Tibial nerve (tissue), 4 donors: ENCODE measurements at places on chromosomes 13 and 19.

DNA sequence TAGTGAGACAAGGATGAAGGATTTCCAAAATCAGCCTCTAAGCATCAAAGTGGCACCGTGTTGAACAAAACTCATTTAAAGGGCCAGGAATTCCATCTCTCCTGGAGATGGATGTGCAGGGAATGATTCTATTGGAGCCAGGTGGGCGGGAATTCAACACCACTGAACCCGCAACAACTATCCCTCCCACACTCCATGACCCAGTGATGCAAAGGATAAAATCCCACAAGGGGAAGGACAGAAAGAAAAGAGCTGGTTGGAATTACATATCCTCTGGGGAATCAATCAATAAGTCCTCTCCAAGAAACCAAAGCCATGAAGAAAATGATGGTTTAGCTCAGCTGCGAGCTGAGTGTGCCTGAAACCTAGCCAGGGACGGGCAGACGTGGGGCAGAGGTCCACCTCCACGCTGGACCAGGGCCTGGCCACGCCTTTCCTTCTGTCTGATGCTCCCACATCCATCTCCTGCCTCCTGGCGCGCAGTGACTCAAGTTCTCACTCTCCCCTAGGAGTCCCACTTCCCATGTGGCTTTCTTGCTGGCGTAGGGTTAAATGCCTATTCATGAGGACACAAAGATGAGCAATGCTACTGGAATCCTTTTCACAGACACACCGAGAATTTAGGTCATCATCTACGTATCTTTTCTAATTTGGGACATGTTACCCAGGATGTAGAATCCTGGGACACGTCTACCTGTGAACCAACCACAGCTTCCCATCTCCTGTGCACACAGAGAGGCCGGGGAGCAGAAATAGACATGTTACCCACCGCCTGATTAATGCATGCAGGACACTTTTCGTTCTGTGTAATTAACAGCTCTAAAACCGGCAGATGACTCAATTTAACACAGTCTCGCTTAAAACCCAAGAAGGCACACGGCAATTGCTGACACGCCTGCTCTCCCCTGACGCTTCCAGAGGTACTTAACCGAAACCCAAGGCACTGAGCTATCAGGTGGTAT, 48.6 kb downstream of the PEPD start:
- DNase-seq, result no peak

DNA sequence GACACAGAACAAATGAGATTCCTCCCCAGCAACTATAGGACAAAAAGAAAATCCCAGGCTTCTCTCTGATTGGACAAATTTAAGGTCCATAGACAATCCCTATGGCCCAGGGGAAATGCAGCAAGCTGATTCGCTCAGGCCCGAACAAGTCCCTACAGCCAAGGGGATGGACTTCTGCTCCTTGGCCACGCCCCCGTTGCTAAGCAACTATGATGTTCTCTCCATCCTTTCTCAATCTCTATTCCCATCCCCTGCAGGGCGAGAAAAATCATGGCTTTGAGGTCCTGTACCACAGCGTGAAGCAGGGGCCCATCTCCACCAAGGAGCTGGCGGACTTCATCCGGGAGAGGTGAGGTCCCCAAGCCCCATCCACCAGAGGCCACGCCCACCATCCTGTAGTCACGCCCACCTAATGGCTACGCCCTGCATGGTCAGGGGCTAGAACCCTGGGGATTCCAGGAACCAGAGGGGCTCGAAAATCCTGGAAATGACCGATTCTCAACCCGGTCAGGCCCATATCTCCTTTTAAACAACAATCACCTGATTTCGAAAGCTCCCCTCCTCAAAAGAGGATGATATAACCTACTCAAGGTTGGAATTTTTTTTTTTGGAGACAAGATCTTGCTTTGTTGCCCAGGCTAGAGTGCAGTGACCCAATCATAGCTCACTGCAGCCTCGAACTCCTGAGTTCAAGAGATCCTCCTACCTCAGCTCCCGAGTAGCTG, 11.4 kb downstream of the FCHO1 start:
- no peak for DNase-seq

DNA sequence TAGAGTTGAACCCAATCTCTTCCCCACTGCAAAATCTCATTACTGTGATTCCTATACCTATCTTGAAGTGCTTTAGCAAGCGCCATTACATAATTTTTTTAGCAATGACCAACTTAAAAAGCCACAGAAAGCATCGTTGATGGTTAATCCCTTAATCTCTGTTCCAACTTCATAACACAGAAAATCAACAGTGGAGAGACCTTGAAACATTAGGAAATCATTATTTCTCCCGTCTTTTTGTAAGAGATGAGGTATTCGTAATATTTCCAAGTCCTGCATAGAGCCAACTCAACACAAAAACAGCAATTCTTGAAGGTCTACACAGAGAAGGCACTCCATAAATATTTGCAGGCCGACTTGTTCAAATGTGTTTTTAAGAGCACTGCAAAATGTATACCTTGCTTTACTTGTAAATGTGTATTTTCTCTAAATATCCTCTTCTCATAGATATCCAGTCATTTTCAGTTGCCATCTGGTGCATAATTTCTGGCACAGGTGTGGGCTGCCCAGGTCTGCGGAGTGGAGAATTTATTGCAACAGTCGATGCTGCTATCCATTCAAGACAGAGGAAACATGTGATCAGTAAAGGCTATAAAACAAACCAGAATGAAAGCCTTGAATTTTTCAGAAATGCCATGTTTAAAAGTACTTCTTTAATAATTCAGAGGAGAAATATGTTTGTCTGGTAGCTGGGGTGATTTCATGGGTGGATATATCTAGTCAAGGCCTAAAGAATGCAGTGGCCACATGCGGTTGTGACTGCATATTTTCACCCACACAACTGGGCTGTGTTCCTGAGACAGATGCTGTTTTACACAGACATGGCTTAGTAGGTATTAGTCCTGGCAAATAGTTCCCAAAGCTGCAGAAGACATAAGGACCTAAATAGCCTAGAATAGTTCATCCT, 234.3 kb upstream of the STARD13 start:
- no peak for DNase-seq

DNA sequence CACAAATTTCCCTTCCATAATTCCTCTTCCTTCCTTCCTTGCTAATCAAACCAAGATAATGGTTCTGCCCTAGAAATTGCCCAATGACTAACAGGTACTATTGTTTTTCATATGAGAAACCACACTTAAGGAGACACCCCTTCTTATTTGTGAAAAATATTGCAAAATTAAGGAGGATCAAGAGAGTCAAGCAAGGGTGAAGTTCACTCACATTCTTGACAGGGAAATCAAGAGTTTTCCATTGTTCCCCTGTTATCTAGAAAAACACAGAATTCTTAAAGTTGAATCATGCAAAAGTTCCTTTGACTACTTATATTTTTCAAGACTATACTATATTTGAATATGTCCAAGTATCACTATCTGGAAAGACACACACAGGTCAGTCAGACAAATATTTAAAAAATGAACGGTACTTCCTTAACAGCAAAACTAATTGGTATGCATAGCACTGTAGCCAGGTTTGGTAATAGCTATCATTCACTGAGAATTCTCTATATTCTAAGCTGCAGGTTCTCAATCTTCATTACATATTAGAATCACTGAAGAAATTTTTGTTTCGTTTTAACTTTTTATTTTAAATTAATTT, 897.2 kb downstream of the DIAPH3 start:
- DNase-seq, result no peak

DNA sequence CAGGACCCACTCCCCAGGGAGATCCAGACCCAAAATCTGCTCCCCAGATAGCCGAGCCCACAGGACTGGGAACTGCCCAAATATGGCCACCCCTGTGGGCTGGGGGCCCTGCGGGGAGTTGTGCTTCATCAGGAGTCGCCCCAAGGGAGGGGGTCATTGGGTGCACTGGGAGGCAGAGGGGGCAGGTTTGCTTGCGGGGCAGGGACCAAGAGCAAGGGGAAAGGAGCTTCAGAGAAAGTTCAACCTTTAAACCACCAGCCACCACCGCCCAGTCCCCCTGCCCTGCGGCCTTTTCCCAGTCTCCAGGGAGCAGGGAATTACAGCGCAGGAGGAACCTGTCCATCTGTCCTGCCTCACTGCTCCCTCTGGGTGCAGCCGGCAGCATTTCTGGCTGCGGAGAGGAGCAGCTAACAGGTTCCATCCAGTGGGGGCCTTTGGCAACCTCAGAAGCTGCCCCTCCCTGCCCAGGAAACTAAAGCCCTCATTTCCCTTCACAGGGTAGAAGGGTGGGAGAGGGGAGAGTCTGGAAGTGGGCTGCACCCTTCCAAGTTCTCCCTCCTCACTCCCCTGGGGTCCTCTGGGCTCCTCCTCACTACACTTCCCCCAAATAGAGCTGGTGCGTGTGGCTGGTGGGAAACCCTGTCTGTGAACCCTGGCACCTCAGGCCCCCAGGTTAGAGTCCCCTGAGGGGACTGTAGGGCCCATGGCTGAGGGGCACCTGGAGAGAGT, 13.8 kb upstream of the ASF1B start:
- no peak for DNase-seq

GRCh38 chr19:55484593-55485438, at the start of gene NAT14:
Gene NAT14, plus strand, starts transcription at chr19:55485188. Its CDS starts 521 bp downstream, at chr19:55485709.
- DNase-seq, result no peak

GRCh38 chr19:33156334-33156733, 24.4 kb downstream of the WDR88 start:
- DNase-seq, result no peak

DNA sequence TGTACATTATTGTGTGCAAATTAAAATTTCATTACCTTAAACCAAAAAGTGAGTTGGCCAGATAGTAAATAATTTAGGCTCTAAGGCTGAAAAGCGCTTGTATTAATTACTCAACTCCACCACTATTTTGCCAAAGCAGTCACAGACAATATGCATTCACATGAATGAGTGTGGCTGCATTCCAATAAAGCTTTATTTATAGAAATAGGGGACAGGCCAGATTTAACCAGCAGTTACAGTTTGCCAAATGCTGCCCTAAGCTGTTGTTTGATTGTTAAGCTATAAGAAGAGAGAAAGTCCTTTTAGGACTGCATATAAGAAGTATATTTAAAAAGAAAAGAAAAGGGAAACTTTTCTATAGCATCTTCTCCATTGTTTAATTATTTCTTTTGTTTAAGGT, 342.6 kb downstream of the ITGBL1 start:
- no peak for DNase-seq

DNA sequence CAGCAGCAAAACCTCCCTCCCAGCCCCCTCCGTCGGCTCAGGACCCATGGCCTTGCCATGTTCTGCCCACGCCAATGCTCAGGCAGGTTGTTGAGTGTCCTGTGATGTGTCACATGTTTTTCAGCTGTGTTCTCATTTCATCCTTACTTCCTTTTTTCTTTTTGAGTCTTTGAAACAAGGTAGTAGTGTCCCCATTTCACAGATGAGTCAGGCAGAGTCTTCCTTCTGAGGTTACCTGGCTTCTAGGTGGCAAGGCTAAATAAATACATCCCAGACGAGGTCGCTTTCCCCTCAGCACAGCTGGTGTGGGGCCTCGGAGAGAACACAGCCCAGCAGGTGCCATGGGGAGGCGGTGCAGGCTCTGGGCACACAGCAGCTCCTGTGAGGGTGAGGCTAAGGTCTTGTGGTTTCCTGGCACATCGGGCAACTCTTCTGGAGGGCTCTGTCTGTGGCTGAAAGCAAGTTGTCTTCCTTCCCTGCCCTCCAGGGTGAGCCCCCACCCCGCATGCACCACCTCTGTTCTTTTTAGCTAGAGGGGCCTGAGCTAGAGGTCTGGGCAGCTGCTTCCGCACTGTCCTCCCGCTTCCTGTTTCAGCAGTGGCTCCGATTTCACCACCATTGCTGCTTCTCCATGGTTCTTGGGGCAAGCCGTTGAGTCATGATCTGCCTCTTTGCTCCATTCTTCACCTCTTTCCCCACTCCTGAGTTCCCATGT, 15.1 kb downstream of the PRAM1 start:
- peak; percentile 32 for DNase-seq

DNA sequence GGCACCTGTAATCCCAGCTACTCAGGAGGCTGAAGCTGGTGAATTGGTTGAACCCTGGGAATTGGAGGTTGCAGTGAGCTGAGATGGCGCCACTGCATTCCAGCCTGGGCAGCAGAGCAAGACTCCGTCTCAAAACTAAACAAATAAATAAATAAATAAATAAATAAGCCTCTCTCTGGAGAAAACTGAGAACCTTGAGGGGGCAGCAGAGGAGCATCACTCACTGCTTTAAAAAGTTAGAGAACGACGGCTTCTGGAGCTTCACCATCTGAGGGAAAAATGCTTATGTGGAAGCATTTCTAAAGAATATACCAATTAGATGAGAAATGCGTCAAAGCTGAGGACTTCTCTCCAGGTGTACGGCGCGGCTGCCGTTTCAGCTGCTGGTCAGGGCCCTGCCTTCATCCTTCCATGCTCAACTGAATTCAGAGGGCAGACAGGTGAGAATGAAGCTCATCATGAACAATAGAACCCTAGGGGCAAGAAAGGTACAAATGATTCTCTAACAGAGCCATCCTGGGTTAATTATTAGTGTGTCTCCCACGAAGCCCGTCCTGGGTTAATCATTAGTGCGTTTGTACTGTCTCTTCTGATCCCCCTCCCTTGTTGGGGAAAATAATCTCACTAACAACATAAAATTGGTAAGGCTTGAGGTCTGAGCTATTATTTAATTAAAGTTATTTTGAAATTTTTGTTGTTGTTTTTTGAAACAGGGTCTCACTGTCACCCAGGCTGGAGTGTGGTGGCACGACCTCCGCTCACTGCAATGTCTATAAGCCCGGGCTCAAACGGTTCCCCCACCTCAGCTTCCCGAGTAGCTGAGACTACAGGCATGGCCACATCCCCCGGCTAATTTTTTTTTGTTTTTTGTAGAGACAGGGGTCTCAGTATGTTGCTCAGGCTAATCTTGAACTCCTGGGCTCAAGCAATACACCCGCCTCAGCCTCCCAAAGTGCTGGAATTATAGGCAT, 80.1 kb downstream of the IPO5 start:
- no peak for DNase-seq

DNA sequence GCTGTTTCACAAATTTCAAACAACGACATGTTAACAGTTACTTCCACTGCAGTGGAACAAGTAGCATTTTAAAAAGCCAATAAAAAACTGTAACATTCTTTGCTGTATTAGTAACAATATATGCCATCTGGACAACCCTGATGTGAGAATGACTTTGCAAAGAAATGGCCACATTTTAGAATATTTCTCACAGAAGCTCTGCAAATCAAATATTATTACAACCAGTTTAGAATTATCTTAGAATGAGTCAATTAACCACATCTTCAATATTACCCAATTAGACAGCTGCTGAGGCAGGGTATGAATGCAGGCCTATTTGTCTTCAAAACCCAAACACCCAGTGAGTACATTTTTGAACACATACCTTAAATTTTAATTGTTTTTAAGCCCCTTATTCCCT, 3.2 kb downstream of the ZNF699 start:
- no peak for DNase-seq

DNA sequence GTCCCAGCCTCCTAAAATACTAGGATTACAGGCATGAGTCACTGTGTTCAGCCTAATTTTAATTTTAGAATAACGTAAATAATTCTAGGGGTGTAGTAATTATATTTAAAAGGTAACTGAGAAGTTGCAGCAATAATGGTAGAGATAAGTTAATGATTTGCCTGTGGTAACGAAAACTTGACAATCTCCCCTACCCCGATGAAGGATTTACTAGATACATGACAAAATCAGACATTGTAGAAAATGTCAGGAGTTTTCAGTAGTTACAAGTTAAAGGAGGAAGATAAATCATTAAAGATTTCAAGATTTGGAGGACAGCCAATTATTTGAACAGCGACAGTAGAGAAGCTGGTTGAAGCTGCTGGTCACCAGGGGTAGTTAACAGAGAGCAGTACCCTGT, 652.2 kb upstream of the PCDH20 start:
- DNase-seq, result no peak
